ENCODE measurements at places on chromosomes 3 and 15. TPM values are rescaled to one million over a fixed set of nuclear protein-coding genes. Genes with fewer than 3 reads are reported as not detected.

TGM4 gene
- 0.24 TPM for total RNA-seq

MAP6D1 gene
- total RNA-seq = 3.2 TPM

ZBTB47 gene
- 14.5 TPM for total RNA-seq

SLC28A1 gene
- total RNA-seq = not detected

ACSBG1 gene
- total RNA-seq = not detected

PLIN1 gene
- 0.12 TPM for total RNA-seq

KBTBD8 gene
- 3.2 TPM for total RNA-seq

RARB gene
- total RNA-seq = 19.3 TPM

GLDN gene
- not detected for total RNA-seq

ALS2CL gene
- total RNA-seq = 10.1 TPM

FSTL1 gene
- 562 TPM for total RNA-seq

GABRR3 gene
- not detected for total RNA-seq

ALDH1A2 gene
- 34.9 TPM for total RNA-seq

BDH1 gene
- 12.2 TPM for total RNA-seq

LRRC31 gene
- total RNA-seq = not detected

CEP152 gene
- 15.7 TPM for total RNA-seq
